ENCODE measurements at places on chromosomes 2 and 18.
A peak's percentile ranks its signal among the peaks of the same experiment; 100 is the strongest.

- no peak for DNase-seq
Observed at GRCh38 chr18:2654928-2655177, 673 bp upstream of the SMCHD1 start.

- DNase-seq, result no peak
Observed at GRCh38 chr2:47301277-47301618, 101.7 kb upstream of the MSH2 start.

GRCh38 chr2:181411105-181411849 is 45.9 kb upstream of the ITGA4 start:
- DNase-seq, result no peak

DNA sequence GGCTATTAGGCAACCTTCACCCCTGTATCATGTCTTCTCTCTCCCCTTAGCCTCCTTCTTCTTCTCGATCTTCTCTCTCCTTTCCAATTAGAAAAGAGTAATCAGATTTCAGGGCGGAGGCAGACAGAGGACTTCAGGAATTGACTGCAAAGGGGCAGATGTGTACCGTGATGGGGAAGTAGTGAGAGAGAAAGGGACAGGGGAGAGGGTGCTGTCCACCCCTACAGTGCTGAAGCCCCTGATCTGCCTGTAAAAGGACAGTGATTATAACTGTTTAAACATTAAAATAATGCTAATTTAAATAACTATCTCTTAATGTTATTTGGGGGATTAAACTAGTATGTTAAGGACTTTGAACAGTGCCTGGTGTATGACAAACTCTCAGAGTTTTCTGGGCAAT is 178.5 kb downstream of the ACTR3 start:
- DNase-seq, result no peak

DNA sequence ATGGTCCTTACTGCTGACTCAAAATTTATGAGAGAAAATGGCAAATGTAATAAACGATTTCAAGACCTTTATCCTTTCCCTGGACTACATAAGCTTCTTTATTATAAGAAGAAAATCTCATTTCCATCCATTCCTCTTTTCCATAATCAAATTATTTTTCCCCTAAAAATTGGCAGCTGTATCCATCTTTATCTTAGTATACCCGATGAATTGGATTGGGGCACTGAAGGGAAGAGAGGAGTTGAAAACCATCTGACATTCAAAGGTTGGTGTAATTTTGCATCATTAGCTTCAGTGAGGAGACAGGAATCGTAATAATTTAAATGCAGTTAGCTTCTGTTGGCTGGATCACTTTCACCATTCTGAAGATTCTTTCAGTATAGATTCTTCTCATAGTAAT is 574.1 kb downstream of the XIRP2 start:
- DNase-seq, result no peak

GRCh38 chr2:26243470-26244308 is 743 bp downstream of the HADHA start:
- no peak for DNase-seq

DNA sequence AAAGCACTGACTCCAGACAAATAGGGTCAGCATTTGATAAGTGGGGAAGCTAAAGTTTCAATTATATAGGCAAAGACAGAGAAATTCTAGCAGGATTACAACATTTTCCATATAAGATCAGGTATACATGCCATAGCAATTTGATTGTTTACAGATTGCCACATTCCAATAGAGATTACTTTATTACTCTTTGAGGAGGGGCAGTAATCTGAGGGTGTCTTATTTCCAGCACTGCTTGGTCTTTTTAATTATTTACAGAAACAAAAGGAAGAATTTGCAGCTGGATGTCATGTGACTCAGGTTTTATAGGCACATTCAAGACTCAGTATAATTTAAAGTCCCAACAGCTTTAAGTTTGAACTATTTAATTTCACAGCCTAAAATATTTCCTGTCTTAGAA is 42.5 kb upstream of the GPR39 start:
- DNase-seq, result no peak

DNA sequence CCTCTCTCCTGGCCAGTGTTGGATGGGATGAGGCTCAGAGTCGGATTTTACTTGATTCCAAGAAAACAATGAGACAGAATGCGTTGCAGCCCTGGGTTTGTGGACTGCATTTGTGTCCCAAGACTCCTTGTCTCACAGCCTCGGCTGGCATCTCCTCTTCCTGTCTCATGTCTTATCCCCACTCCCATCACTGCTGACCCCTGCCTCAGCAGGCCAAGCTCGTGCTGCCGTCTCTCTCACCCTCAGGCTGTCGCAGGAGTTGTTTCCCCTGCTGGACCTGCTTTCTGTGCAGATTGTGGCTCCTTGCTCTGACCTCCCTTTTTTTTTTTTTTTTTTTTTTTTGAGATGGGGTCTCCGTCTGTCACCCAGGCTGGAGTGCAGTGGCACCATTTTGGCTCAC is 70.2 kb upstream of the RALBP1 start:
- no peak for DNase-seq

GRCh38 chr2:148781544-148781943 is 93.5 kb upstream of the KIF5C start:
- no peak for DNase-seq

DNA sequence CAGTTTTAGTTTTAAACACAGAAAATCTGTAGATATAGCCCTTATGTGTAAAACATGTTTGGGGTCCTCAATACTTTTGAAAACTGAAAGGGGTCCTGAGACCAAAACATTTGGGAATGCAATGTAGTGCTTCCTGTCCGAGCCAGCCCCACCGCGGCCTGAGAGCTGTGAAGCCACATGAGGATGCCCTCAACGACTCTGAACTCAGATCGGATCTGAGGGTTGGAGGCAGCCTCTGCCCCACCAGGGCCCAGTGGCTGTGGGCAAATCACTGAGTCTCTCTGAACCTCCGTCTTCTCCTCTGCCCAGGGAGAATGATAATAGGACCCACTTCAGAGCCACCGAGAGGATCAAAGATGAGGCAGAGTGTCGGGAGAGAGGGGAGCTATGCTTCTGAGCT is 33.4 kb upstream of the HPCAL1 start:
- peak; percentile 33 for DNase-seq

DNA sequence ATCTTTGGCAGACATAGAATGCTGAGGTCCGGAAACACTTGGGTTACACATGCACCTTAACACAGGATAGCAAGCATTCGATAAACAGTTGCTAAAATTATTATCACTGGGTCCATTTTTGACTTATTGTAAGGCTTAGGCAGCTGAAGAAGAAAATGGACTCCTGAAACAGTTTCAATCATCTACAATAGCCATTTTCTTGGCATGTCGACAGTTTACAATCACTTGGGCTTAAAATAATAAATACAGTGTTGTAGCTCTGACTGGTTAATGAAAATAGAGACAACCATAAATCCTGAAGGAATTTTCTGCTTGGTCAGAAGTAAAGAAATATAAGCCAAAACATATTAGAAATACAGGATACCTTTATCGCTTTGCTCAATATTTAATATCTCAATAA is 169.2 kb downstream of the XIRP2 start:
- DNase-seq, result no peak

- DNase-seq, result no peak
Observed at GRCh38 chr2:158818511-158818910, 23.4 kb downstream of the DAPL1 start.

DNA sequence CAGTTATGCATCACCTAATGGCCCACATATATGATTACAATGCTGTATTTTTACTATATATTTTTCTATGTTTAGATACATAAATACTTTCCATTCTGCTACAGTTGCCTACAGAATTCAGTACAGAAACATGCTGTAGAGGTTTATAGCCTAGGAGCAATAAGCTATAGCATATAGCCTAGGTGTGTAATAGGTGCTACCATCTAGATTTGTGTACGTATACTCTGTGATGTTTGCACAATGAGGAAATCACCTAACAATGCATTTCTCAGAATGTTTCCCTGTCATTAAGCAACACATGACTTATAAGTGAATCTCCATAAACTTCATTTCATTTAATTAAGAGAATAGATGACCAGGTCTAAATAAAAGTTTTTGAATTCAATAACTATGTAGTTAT is 43.5 kb downstream of the SLC38A11 start:
- DNase-seq, result no peak

- DNase-seq, result no peak
Observed at GRCh38 chr2:241686324-241686649, 328 bp downstream of the DTYMK start.

DNA sequence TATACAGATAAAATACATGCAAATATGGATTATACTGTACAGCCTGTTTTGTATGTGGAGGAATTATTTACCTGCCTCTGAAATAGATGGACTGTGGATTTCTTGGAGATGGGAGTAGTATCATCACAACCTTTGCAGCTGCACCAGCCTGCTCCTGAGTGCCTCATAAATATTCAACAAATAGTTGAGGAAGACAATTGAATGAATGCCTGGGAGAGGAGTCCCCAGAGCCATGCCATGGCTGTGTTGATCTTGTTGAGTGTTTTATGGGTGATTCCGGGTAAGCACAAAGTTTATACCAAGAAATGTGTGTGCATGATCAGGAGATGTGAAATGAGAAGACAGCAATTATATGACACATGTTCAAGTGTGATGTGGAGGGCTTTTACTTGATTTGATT is 225.0 kb downstream of the FHOD3 start:
- DNase-seq, result no peak

DNA sequence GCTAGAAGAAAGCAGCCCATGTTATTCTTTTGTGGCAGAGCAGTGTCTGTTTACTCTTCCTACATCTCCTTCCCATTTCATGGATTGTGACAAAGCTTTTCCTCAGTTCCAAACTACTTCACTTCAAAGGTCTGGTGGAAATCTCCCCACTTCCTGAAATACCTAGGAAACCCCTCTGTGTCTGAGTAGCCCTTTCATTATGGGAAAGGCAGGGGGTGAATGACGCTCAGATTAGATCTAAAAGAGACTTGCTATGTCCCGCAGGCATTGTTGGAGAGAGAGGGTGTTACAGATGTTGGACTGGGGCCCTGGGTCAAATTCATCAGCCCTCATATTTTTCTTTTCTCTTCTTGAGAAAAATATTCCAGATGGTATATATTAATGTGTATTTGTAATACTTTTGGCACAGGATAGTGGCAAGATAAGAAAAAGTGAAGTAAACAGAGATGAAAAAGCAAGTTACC is 675.0 kb downstream of the IRS1 start:
- DNase-seq, result no peak

DNA sequence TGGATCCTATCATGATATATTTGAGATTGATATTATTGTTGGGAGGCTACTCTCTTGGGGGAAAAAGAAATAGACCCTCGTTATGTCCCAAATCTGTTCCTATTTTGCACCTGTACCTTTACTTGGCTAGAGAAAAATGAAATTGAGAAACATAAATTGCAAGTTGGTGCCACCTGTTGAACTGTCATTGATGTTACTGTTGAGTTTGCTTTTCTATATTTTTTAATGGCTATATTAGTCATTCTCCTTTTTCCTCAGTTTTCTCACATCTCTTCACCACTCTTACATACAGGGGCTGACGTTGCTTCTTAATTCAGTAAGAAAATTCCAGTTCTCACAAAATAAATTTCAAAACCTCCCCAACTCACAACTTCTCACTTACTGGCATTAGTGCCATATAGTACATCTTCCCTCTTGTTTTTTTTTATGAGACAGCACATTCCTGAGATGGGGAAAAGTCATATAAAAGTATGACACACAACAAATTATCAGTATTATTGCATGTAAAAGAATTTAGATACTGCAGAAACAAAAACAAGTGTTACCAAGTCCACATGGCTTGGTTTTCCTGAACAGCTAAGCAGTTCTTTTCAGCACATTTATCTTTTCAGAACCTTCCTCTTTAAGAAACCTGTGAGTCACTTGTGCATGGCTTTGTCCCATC is 348.3 kb upstream of the DSEL start:
- no peak for DNase-seq

DNA sequence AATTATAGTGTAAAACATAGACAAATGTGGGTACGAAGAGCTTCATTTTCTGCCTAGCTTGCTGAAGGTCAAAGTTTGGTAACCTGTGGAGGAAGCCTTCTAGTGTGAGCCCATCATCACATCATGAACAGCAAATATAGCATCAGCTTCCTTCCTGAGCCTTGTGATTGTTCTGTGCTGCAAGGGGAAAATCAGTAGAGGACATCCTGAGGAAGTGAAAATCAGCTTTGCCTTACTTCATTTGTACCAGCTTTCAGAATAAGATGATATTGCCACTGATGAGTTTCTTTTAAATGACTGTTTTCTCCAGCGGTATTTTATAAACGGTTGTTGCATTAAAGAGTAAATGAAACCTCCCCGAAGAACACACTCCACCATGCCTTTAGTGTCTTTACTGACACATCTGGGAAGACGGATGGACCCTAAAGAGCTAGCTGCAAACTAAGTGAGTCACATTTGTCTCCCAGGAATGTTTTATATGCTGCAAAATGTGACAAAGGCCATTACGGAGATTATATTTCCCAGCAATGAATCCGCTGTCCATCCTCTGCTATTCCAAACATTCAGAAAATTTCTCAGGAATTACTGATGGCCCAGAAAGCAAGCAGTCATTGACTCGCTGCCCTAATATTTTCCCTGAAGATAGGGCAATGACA is 1272.8 kb downstream of the SUCLG1 start:
- DNase-seq, result no peak

GRCh38 chr2:45315861-45316260 is 295.2 kb downstream of the SRBD1 start:
- no peak for DNase-seq

DNA sequence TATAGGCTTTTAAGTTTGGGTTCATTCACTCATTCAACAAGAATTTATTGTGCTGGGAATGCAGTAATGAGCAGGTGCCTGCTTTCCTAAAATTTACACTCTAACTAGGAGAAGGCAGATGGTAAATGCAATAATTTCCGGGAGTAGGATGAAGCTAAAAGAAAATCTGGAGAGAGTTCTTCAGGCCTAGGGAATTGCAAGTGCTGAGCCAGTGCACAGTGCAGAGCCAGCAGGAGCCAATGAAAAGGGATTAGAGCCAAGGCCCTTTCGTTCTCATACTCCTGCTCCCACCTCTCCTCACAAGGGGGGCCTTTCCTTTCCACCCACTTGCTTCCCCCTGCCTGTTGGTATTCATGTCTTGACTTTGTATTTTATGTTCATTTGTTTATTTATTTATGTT is 55.1 kb downstream of the CFAP221 start:
- no peak for DNase-seq

GRCh38 chr18:22559414-22560274 is 141.9 kb upstream of the CTAGE1 start:
- DNase-seq, result peak; percentile 78

- no peak for DNase-seq
Observed at GRCh38 chr2:212534336-212534735, 4.3 kb downstream of the ERBB4 start.

DNA sequence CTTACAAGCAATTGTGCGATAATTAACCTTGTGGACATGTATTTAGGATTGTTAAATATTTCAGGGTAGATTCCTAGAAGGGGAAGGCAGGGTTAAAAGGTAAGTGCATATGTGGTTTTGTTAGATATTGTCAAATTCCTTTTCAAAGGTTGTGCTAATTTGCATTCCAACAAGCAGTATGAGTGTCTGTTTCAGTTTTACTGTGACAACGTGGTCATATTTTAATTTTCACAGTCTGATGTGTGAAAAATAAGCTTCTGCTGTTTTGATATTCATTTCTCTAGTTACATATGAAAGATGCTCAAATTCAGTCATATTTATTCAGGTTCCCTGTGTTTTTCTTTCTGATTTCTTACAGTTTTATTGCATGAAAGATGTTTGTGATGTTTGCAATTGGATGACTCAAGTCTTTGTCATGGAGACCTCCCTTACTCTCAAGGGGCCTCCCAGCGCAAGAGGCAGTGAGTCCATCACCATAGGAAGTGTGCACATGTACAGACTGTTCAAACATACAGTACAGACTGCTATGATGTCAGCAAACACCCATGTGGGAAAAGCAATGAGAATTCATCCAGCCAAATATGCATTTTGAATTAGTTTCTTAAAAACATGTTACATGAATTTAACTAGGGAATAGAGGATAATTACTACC is 310.8 kb downstream of the GALR1 start:
- no peak for DNase-seq

GRCh38 chr2:30684516-30684915 is 122.7 kb downstream of the CAPN13 start:
- no peak for DNase-seq

Data from left lobe of liver (tissue), 2 donors.